Activated CD4-positive, alpha-beta memory T cell treated with anti-CD3 and anti-CD28 coated beads, Interleukin-2, amount 10 ng/mL, durations not matched to agents 7 days and 5 days (primary cell): ENCODE measurements at places on chromosomes 7 and 10. TPM values are rescaled to one million over a fixed set of nuclear protein-coding genes. Genes with fewer than 3 reads are reported as not detected.

Gene CLRN3
- not detected for total RNA-seq

Gene LIPF
- total RNA-seq: not detected

Gene PPP1R17
- not detected for total RNA-seq

Gene AMPH
- not detected for total RNA-seq

Gene ZP3
- total RNA-seq: 6.7 TPM

Gene NAMPT
- 134 TPM for total RNA-seq

Gene C10orf105
- total RNA-seq: 0.33 TPM

Gene AKR1D1
- not detected for total RNA-seq

Gene VENTX
- not detected for total RNA-seq

Gene ACTA2
- total RNA-seq: 14.7 TPM

Gene FAM13C
- total RNA-seq: not detected

Gene MOGAT3
- not detected for total RNA-seq

Gene TET1
- 1.6 TPM for total RNA-seq

Gene VIPR2
- total RNA-seq: 0.23 TPM

Gene MSMB
- total RNA-seq: not detected

Gene SFTPA1
- total RNA-seq: not detected

Gene CYP2C19
- total RNA-seq: not detected

Gene PHKG1
- 2.2 TPM for total RNA-seq

Gene NUTM2E
- 0.18 TPM for total RNA-seq

Gene HKDC1
- total RNA-seq: 4.2 TPM

Gene SLC18A3
- total RNA-seq: not detected

Gene PAPOLB
- total RNA-seq: not detected

Gene CLEC5A
- total RNA-seq: not detected

Gene OR2A5
- not detected for total RNA-seq

Gene GCK
- total RNA-seq: not detected

Gene XPNPEP1
- 90.3 TPM for total RNA-seq

Gene AUTS2
- total RNA-seq: 17.7 TPM

Gene LEP
- total RNA-seq: not detected

Gene PDK4
- total RNA-seq: not detected

Gene WDR86
- total RNA-seq: 0.50 TPM

Gene FGFBP3
- 1.3 TPM for total RNA-seq

Gene CLDN15
- total RNA-seq: 19.7 TPM

Gene STEAP4
- not detected for total RNA-seq

Gene STYXL1
- 37.3 TPM for total RNA-seq

Gene SPOCK2
- 420 TPM for total RNA-seq

Gene LLCFC1
- total RNA-seq: not detected

Gene OGDHL
- not detected for total RNA-seq

Gene FXYD4
- not detected for total RNA-seq

Gene ASB4
- not detected for total RNA-seq

Gene MCMBP
- 86.2 TPM for total RNA-seq

Gene CACNA2D1
- not detected for total RNA-seq

Gene RELN
- total RNA-seq: not detected

Gene INA
- total RNA-seq: 0.08 TPM

Gene SPAM1
- not detected for total RNA-seq

Gene TRDMT1
- 12.7 TPM for total RNA-seq

Gene HMX3
- not detected for total RNA-seq

Gene CASD1
- 13.0 TPM for total RNA-seq

Gene CHAT
- total RNA-seq: not detected

Gene PNLIP
- not detected for total RNA-seq

Gene ADRA2A
- not detected for total RNA-seq

Gene FBXL13
- total RNA-seq: not detected

Gene UCN3
- not detected for total RNA-seq

Gene NKX1-2
- total RNA-seq: not detected

Gene CAV2
- not detected for total RNA-seq

Gene CYP3A5
- not detected for total RNA-seq

Gene C7orf57
- 0.33 TPM for total RNA-seq
